ENCODE measurements at places on chromosomes 6 and 20.

- DNase-seq: no peak
Observed at GRCh38 chr20:43590036-43590391, 723 bp upstream of the IFT52 start.

GRCh38 chr6:44301782-44302564 is 11.2 kb downstream of the AARS2 start:
- no peak for DNase-seq

GRCh38 chr20:51122931-51123658 is 100.2 kb upstream of the KCNG1 start:
- DNase-seq: no peak

GRCh38 chr6:14995208-14995607 is 250.7 kb upstream of the JARID2 start:
- DNase-seq: no peak

DNA sequence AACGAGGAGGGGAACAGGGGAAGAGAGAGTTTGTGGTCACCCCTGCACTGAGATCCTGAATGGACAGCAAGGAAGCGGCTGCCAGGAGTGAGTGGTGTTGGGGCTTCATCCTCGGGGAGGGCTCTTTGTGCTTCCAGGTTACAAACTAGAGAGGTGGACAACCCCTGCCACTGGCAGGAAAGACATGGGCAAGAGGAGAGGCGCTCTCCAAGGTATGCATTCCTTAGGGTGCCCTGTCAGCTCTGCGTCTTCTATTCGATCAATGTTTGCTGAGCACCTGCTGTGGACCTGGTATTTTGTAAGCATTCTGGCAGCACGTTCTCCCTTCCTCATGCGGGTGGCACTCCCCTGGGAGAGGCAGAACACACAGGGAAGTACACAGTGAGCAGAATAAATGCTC is 93.6 kb downstream of the CDH4 start:
- no peak for DNase-seq

GRCh38 chr6:21451546-21452013 is 142.0 kb upstream of the SOX4 start:
- DNase-seq: no peak

DNA sequence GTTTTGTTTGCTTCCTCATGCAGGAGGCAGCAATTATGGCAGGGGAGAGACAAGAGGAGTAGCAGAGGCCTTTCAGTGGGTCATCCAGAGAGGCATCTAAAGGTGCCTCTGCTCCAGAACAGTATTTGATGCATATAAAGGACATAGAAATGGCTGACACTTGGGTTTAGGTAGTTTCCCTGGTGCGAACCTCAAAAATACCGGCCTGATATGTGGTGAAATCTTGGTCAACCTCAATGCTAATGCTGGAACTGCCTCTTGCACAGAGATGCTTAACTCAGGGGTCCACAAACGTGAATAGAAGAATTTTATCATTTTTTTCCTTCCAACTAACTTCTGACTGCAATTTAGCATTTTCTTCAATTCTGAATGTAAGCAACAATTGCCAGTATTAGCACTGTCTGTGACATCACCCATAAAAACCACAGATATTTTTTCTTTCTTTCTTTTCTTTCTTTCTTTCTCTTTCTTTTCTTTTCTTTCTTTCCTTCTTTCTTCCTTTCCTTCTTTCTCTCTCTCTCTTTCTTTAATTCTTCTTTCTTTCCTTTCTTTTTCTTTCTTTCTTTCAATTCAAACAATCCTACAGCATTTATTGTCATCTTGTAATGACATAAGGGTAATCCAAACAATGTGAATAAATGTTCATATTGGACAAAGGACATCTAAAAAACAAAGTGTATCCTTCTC is 180.0 kb upstream of the UST start:
- DNase-seq: no peak

- no peak for DNase-seq
Observed at GRCh38 chr6:42781546-42781795, 381 bp upstream of the BICRAL start.

DNA sequence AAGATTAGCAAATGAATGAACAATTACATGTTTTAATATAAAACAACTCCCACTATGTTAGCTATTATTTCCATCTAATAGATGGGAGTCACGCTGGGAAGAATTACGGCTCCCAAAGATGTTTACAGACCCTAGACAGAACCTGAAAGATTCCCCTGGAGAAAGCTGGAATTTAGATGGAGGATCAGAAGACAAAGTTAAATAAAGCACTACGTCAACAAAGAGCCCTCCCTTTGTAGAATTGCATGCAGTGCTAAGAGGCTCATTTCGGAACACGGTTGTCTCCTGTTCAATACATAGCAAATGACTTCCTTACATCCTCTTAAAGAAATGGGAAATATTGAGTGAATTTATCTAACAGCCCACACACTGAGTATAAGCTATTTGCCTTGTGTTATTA is 328.3 kb downstream of the CBLN4 start:
- DNase-seq: no peak

DNA sequence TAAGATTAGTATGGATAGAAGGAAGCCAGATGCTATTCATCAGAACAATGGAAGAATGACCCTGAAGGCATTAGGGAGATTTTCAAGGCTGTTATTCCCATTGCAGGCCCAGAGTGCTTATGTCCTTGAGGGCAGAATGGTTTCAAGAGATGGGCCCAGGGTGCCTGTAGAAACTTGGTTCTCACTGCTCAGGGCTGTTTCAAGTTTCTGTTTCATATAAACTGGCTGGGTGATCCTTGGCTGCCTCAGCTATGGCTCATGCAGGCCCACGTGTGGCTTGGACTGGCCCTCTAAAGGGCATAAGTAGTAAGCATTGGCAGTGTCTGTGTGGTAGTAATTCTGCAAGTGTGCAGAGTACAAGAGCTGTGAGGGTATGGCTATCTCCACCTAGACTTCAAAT is 540.9 kb upstream of the MAN1A1 start:
- no peak for DNase-seq

GRCh38 chr20:45993197-45993951 is 15.3 kb upstream of the MMP9 start:
- no peak for DNase-seq

DNA sequence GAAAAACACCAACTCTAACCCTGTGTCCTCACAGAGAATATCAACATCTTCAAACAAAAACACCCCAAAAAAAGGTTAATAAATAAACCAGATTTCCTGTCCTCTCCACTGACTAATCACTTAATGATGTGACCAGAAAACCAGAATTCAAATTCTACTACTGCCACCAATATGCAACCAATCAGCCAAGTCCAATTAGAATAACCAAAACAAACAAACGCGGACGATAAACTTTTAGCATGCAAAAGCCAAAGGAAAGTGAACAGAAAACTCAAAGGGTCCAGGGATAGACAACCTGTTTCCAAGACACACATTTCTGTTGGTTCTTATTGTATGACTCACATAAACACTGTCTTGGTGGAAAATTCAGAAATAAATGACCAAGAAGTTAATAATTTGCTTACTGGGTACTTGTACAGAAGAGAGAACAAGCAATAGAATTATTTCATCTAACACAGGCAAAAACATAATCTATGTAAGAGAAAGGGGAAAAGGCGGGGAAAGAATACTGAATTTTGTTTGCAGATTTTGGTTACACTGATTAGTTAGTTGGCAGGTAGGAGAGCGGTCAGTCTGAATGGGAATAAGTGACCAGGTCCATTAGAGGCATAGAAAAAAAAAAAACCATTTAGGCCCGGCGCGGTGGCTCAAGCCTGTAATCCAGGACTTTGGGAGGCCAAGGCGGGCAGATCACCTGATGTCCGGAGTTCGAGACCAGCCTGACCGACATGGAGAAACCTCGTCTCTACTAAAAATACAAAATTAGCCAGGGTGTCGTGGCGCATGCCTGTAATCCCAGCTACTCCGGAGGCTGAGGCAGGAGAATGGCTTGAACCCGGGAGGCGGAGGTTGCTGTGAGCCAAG is 34.1 kb downstream of the HFE start:
- no peak for DNase-seq

- no peak for DNase-seq
Observed at GRCh38 chr6:52598123-52598823, 21.4 kb upstream of the TRAM2 start.

DNA sequence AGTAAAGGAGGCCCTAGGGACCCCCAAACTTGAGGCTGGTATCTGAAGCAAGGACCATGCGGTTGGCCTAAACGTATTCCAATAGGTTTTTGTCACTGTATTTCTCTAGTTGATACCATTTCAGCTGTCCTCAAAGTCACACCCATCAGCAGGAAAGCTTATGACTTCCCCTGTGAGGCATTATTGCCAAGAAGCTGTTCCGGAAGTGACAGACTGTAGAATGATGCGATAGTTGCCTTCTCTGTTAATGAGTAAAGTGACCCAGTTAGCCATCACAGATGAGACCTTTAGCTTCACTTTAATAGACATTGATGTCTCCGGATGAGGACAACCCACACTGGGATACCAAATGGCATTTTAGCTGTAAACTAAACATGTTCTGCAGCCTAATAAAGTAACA is 147.9 kb downstream of the RNGTT start:
- DNase-seq: no peak

GRCh38 chr20:34945315-34946077 is 10.1 kb downstream of the GSS start:
- no peak for DNase-seq

DNA sequence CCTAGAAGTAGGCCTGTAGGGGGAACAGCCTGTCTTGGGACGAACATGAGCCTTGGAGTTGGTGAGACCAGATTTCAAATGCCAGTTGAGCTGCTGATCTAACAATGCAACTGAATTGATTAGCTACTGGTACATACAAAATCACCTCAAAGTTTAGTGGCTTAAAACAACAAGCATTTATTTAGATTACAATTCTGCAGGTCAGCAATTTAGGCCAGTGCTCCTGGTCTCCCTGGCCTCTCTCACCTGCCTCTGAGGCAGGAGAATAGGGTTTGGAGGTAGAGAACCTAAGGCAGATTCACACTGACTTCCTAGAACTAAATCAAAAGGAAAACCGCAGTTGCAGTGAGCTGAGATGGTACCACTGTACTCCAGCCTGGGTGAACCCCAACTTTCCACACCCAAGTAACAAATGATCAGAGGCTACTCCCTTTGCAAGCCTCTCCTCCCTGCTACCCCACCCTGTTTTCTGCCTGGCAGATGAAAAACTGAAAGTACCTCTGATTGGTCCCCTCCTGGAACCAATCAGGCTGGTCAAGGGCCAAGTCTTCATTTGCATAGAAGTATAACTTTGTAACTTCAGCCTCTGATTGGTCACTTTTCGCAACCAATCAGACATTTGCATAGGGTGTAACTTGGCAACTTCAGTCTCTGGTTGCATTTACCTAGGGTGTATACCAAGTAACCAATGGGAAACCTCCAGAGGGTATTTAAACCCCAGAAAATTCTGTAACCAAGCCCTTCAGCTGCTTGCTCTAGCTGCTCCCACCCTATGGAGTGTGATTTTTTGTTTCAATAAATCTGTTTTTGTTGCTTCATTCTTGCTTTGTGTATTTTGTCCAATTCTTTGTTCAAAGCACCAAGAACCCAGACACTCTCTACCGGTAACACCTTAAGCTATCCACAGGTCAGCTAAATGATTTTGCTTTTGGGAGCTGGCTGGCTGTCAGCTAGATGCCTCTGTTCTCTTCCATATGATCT is 8.1 kb upstream of the UBR2 start:
- DNase-seq: no peak

DNA sequence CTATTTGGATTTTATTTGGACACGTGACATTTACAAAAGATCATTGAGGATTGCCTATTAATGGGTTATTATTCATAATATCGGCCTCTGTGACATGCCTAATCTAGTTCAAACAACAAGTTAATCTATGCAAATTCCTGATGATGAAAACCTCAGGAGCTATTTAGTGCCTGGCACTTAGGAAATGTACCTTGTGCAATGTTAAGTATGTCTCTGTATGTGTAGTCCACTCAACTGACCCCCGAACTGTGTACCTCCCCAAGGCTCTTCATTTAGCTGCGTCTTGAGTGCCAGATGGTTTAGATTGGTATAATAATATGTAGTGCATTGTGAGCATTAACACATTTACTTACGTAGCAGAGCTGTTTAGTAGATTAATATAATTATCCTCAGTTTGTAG is 6.9 kb downstream of the LAMA2 start:
- no peak for DNase-seq

DNA sequence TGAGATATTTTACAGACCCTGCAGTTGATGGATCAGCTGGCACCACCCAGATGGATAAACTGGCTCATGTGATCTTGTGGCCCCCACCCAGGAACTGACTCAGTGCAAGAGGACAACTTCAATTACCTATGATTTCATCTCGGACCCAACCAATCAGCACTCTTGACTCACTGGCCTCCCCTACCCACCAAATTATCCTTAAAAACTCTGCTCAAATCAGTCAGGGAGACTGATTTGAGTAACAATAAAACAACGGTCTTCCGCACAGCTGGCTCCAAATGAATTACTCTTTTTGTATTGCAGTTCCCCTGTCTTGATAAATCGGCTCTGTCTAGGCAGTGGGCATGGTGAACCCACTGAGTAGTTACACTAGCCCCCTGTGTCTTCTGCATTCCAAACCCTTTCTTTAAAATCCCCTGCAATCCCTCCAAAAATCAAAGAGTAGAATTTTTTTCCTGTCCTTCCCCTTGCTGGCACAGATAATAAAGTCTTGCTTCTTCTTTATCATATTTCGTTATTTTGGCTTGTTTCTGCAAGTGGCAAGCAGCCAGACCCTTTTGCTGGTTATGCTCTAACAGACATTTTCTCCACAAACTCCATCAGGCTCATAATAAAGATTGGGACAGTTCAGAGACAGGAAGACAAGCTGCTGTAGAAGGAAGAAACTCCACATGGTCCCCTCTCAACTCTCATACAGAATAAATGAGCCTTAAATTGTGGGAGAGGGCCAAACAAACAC is 48.3 kb downstream of the OR2B6 start:
- no peak for DNase-seq

GRCh38 chr20:10596710-10597121 is 77.1 kb downstream of the JAG1 start:
- no peak for DNase-seq

DNA sequence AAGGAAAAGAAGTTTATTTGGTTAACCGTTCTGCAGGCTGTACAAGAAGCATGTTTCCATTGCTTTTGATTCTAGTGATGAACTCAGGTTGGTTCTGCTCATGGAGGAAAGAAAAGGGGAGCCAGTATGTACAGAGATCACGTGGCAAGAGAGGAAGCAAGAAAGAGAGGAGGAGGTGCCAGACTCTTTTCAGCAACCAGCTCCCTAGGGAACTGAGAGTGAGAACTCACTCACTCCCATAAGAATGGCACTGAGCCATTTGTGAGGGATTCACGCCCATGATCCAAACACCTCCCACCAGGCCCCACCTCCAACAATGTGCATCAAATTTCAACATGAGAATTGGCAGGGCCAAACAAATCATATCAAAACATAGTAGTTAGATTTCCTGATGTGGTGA is 649.1 kb downstream of the EPM2A start:
- DNase-seq: no peak

DNA sequence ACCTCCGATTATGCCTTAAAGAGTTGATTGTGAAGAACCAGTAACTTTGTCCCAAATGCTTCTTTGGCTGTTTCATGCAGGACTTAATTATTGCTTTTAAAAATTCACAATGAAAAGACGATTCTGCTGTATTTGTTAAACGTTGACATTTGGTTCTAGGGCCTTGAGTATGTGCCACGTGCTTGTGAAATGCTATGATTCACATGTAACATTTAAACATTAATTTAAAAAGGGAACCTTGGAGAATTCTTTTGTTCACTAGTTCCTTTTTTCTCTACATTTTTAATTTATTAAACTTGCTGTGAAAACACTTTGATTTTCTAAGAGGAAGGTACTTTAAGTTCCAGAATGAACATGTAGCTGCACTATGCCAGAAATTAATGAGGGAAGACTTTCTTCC is 9.5 kb downstream of the GZF1 start:
- no peak for DNase-seq

- DNase-seq: no peak
Observed at GRCh38 chr20:35954907-35955251, 577 bp upstream of the SCAND1 start.

All from esophagus squamous epithelium (tissue), 5 donors.